ENCODE measurements at places on chromosomes 1 and 21.

DNA sequence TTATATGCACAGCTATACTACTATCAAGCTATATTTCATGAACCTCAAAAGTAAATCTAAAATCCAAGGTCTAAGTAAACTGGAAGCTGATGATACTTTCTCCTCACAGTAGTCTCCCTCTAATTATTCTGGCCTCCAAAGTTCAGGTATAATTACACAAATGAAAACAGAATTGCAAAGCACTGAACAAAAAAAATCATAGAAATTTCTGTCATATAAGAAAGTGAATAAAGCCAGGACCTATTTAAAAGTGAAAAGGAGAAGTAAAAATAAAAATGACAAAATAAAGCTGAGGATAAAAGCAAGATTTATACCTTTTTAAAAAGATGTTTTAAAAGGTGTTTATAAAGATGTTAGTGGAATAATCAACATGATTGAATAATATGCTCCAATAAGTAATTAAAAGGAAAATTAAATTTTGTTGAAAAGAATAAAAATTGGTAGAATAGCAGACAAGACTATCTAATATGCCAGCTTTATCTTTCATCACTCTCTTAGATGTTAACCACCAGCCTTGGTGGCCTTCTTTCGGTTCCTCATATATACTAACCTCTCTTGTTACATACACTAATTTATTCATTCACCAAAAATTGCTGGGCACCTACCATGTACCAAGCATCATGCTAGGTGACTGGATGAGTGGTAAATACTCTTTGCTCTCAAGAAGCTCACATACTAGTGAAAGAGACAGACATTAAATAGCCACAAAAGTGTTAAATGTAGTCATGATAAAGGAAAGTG, 25.1 kb downstream of the SHCBP1L start:
- no peak for DNase-seq

- no peak for DNase-seq
Observed at GRCh38 chr1:171152549-171152948, 32.6 kb upstream of the FMO2 start.

GRCh38 chr1:1684031-1684681, 8.4 kb downstream of the SLC35E2B start:
- DNase-seq = no peak

GRCh38 chr1:161119092-161119903, 1.4 kb downstream of the NIT1 start:
- peak; percentile 85 for DNase-seq

- DNase-seq = no peak
Observed at GRCh38 chr1:94807742-94808491, 12.2 kb upstream of the SLC44A3 start.

GRCh38 chr1:9984253-9984652, 12.8 kb upstream of the RBP7 start:
- no peak for DNase-seq

DNA sequence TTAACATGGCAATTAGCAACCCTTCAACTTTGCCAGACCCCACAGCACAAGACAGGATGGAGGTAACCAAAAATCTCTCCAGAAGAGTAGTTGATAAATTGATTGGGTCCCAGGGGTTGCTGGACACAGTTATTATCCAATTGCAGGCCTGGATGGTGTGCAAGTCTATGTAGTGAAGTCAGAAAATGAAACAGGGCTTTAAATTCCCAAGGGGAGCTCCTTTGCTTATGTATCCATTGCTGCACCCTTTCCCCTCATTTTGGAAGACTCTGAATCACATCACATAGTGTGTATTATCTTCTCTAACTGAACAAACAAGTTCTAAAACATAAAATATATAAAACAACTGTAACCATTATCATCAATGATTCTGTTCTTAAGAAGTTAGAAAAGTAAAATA, 550.2 kb downstream of the LMO4 start:
- no peak for DNase-seq

GRCh38 chr1:100631015-100631551, 88.5 kb upstream of the VCAM1 start:
- DNase-seq = no peak

DNA sequence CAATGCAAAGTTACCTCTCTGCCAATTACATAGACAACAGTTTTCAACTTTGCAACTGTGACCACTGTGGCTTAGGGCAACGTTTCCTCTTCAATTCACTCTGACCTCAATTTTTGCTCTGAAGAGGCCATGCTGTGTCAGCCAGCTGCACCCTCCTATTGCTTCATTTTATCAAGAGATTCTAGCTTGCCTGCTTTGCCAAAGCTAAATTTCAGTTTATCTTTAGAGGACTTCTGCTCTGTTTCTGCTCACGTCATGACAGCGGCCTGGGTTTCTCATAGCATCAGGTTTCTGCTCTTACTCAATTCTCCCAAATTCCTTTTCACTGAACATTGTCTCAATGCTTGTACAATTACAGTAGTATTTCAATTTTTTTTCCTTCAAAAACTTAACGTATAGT, 154.6 kb downstream of the PLA2G4A start:
- no peak for DNase-seq

DNA sequence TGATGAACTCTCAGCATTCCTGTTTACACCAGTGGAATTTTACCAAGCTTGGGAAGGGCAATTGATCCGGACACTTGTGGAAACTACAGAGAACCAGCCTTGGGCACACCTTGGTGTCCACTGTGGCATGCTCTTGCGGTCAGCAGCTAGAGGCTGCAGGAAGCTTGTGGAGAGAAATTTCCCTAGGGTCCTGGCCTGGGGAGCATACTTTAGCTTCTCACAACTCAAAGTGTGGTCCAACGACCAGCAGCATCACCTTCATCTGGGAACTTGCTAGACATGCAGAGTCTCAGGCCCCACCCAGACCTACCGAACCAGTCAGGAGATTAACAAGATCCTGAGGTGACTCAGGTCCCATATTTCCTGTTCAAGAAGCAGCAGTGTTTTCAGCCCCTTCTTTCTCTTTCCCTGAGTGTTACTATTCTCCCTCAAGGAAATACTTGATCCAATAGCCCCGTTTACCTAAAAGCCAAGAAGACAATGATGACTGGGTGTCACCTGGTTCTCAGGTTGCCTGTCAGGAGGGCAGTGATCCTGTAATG, 55.7 kb upstream of the KCNE2 start:
- no peak for DNase-seq

GRCh38 chr21:36518883-36519492, 39.1 kb upstream of the CLDN14 start:
- DNase-seq = no peak

DNA sequence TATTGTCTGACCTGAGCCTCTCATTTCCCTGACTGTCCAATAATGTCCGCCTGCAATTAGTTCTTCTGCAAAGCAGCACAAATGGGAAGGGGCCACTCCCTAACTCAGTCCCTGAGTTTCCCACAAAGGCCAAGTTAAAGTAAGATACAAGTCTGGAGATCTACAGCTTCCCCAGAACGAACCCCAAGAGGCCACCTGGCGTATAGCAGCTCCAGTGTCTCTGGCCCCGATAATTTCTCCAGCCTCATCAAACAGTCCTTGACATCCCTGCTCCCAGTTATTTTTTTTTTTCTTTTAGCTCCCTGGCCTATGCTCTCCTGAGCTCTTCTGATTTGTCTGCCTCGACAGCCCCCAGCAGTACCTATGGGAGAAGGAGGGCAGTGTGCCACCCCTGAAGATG, 8.1 kb upstream of the ACKR1 start:
- no peak for DNase-seq

DNA sequence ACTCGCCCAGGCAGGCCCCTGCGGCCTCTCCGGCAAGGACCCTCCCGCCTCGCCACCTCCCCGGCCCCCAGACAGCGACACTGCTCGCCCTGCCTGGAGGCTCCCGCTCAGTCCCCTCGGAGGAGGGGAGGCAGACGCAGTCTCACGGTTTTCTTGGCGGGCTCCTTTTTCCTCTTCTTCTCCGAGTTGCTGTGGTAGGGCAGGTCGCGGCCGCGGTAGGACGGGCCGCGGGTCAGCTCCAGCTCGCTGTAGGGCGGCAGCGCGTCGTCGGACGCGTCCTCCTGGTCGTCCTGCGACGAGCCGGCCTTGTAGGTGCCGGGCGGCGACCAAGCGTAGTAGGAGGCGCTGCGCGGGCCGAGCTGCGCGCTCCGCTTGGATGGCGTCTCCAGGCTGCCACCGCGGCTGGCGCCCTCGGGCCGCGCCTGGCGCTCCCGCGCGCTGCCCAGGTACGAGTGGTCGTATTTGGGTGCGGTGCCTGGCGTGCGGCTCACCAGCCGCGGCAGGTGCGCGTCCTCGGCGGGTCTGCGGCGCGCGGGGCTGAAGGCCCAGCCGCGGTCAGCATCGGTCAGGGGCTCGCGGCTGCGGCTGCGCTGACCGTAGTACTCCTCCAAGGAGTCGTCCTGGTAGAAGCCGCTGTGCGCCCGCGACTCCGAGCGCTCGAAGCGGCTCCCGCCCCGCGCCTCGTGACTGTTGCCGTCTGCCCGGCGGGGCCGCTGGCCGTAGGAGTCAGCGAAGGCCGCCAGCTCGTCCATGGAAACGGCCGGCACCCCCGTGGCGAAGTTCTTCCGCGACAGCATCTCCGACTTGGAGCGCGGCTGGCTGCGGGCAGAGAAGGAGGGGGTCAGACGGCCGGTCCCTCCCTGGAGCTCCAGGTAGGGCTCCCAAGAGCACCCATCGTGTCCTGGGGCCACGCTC, 44.8 kb upstream of the TADA1 start:
- DNase-seq = no peak

DNA sequence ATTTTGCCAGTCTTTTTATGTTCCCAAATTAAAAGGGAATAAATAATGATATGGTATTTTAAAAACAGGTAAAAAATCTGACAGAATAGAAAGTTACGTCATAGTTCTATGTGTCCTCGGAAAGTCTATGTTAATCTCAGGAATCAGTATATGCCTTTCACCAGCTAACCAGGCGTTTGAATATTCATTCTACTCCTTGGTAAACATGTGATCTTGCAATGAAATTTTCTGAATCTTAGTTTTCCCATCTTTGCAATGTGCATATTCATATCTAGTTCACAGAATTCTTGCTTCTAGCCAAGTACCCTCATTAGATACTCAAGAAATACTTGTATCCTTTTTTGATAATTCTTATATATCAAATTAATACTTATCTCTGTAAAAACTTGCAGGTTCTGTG, 179.4 kb downstream of the ZP4 start:
- DNase-seq = no peak

- no peak for DNase-seq
Observed at GRCh38 chr21:38264571-38264970, 7.8 kb downstream of the KCNJ15 start.

DNA sequence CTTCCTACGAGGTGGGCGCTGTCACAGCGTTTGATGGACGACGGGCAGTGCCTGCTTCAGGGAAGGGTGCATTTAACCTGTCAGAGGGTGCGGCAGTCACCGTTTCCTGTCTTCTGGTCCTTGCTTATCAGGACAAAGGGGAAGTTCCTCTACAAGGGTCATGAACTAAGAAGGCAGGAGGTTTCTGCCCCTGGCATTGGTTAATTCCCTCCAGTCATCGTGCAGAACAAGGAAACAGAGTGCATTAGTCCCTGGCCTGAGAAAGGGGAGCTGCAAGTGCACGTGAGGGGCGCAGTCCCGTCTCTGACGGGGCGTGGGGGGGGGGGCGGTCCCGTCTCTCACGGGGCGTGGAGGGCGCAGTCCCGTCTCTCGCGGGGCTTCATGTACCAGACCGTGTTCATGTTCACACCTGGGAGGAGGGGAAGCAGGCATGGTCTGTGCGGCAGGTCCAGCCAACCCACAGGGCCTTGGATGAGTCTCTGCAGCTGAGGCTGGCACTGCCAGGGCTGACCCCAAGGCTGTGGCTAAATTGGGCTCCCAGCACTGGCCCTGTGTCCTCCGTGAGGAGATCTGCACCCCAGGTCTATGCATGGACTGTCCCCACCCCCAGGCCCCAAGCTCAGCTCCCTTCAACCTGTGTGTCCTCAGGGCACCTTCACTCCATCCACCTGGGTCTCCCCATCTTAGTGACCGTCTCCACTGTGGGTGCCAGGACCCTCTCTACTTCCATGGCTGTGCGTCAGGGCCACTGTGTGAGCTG, 89.2 kb upstream of the COL6A1 start:
- peak; percentile 43 for DNase-seq

DNA sequence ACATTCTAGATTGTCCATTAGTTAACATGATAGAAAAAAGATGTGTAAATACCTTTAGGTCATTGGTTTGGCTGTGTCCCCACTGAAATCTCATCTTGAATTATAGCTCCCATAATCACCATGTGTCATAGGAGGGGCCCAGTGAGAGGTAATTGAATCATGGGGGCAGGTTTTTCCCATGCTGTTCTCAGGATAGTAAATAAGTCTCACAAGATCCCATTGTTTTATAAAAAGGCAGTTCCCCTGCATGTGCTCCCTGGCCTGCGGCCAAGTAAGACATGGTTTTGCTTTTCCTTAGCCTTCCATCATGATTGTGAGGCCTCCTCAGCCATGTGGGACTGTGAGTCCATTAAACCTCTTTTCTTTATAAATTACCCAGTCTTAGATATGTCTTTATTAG, 32.5 kb upstream of the SLC44A5 start:
- DNase-seq = no peak

DNA sequence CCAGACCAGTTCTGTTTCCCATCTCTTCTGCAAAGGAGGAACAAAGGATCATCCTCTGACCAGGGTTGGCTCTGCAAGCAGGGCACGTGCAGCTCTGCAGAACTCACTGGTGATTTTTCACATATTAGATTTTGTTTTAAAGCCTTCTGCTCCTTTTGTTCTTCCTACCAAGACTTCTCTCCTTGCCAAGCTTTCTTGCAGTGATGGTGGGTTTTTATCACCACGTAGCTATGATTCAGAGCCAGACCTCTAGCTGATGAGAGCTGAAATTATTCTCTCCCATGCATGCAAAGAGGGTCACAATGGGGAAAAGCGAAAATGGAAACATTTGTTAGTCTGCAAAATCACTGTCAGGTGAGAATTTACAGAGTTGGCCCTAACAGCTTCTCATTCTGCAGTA, 225.2 kb downstream of the KCNH1 start:
- DNase-seq = no peak

GRCh38 chr1:55696181-55696754, 481.1 kb upstream of the USP24 start:
- DNase-seq = no peak

- DNase-seq = no peak
Observed at GRCh38 chr1:224541901-224542630, 74.1 kb upstream of the CNIH3 start.

DNA sequence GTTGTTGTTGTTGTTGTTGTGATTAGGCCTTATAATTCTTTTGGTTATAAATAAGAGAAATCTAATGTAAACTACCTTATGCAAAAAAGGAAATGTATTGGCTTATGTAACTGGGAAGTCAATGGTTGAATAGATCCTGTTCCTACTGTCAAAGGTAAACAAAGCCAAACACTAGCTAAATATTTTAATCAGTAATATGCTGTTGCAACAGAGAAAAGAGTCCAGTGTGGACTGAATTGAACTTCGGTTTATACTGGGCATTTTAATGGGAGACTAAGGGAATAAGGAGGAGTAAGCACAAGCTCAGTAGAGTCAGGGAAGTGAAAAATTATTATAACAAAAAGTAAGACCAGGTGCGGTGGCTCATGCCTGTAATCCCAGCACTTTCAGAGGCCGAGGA, 15.4 kb downstream of the MSH4 start:
- DNase-seq = no peak

GRCh38 chr1:154845174-154845573, 24.9 kb downstream of the KCNN3 start:
- DNase-seq = no peak

- DNase-seq = no peak
Observed at GRCh38 chr1:154416471-154417337, 11.6 kb downstream of the IL6R start.

GRCh38 chr1:15347182-15347581, 62.5 kb upstream of the EFHD2 start:
- peak; percentile 45 for DNase-seq

- no peak for DNase-seq
Observed at GRCh38 chr1:6171548-6172124, 8.5 kb downstream of the CHD5 start.

Measured in CD4-positive, alpha-beta T cell treated with Interleukin-17A for 1 hour (primary cell).